ENCODE measurements at places on chromosomes 16 and 17.

DNA sequence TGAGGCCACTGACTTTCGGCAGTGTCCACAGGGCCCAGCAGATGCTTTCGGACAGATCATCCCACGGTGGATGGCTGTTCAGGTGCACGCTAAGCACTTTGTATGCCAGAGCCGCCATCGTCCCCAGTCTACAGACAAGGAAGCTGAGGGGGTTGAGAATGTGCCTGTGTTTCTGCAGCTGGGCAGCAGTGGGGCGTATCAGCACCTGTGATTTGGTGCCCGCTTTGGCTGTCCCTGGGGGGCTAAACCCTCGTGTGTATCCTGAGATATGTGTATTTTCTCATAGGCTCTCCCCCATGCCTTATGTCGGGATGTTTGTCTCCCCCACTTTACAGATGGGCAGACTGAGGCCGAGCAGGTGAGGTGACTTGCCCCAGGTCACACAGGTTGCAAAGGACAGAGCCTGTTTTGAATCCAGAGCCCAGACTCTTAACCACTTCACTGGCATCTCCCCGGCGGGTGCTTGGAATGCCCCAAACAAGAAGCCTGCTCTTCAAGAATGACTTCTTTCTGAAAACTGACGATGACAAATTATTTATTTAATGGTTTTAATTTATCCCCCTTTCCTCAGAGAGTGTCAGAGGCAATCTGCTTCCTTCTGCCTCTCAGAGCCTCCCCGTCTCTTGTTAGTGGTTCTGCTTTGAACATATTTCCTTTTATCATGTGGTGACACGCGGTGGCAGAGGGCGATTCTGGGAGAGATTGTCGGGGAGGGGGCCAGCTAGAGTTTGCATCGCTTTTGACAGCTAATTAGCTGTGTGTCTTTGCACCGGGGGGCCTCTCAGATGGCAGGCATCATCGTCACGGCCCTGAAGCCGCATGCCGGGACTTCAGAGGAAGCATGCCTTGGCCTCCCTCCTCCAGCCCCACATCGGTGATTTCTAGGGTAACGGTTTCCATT is 149.6 kb upstream of the CIBAR2 start:
- no peak for DNase-seq

- DNase-seq, result no peak
Measured at GRCh38 chr16:27977966-27978365, 85.5 kb downstream of the GSG1L start.

DNA sequence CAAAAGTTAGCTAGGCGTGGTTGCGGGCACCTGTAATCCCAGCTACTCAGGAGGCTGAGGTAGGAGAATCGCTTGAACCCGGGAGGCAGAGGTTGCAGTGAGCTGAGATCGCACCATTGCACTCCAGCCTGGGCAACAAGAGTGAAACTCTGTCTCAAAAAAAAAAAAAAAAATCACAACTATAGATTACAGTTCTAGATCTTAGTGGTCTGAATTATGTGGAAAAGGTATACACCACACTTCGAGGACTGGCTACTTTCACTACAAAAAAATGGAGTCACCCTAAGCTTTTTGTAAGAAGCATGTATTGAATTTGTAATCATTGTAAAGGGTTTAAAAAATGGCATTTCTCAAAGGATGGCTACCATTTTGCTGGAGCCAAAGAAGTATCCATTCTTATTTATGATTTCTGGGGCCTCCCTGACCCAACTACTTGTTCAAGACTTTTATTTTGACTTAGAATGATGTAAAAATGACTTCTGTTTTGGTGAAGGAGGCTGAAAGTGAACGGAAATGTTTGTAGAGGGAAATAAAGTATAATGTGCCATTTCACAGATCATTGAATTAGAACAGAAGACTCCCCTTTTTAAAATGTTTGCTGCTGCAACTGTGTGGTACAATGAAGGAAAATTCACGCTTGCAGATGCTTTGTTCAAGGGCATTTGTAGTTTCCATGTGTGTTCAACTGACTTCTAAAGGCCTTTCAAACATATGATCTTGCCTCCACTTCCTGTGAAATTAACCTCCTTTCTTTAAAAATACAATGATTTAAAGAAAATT is 37.1 kb upstream of the NOL11 start:
- DNase-seq, result no peak

DNA sequence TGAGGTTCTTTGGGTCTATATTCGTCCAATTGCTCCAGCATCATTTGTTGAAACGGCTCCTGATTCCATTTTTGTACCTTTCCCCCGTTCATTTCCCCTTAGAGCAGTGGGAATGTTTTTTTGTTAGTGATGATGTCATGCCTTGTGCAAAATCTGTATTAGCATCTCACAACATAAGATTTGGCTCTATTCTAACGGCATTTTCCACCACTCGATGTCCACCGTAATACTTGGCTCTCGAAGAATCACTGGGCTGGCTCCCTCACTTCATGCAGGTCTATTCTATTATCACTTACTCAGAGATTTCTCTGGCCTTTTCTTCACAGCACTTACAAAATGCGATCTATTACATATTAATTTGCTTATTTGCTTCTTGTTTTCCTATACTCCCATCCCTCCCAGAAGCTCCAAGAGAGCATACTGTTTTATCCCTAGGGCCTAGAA is 571 bp upstream of the NME1 start:
- DNase-seq, result no peak

GRCh38 chr17:307741-308507 is 44.7 kb downstream of the RPH3AL start:
- no peak for DNase-seq

GRCh38 chr16:87233928-87234327 is 83.3 kb downstream of the C16orf95 start:
- no peak for DNase-seq

DNA sequence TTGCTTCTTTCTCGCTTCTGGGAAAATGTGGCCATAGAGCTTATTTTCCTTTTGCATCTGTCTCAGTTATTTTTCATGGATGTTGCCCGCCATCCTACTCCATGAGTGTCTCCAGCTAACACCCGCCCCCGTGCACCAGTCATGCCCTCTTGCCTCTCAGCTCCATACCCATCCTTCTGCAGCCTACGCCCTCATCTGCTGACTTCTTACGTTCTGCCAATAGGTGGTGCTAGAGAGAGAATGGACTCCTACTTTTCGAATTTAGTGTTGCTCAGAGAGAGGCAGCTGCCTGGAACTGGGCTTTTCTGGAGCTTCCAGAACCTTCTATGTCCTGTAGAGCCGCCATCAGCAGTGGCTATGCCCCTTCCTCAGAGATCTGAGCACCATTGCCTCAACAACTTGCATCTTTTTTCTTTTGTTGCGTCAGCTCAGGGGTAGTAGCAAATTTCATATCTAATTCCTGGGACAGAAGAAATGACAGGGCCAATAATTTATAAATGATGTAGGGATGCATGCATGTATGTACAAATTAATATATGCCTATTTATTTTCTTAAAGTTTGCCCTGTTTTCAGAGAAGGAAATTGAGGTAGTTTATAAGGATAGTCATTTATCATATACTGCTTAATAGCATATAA is 119.7 kb upstream of the MYOCD start:
- DNase-seq, result no peak

GRCh38 chr16:75262104-75262799 is 10.8 kb upstream of the BCAR1 start:
- no peak for DNase-seq

- no peak for DNase-seq
Measured at GRCh38 chr17:57587193-57587969, 157.7 kb downstream of the CCDC182 start.

DNA sequence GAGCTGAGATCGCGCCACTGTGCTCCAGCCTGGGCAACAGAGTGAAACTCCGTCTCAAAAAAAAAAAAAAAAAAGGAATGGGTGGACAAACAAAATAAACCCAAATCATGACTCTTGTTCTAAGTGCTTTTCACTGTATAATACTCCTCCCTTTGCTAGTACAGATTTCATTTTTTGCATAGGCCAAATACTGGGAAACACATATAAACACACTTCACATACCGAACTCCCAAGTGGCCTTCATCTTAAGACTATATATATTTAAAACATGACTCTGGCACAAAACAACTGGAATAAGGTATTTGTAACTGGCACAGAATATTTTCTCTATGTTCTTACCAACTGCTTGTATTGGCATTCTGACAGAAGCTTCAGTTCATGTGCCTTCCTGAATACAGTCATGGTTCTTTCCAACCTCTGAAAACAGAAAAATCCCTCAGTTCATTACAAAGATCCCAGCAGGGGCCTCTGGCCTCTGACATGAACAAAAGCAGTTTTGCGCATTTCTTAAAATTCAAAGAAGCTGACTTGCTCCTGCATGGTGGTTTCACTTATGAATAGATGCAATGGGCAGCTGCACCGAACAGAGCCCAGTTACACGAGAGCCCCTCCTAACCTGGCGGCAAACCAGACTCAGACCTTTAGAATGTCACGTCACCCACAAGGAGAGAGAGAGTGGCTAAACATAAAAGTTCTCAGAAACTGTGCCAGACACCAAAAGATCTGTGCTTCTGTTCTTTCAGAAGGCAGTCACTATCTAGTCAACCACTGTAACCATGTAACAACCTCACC is 19.1 kb upstream of the COPRS start:
- peak; percentile 52 for DNase-seq

DNA sequence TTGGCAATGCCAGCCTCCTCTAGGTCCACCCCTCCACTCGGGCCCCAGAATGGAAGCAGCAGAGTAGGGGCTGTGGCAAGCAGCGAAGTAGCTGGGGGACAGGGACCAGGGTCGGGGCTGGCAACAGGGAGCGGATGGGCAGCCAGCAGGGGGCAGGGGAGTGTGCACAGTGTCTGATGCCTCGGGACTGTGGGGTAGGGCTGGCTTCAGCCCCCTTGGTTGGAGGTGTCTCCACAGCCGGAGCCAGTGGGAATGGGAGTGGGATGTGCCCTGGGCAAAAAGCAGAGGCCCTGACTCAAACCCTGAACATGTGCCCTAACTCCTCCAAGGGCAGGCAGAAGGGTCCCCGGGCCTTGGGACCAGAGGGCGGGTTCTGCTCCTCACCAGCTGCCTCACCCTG is 18.5 kb upstream of the ARHGAP27 start:
- DNase-seq, result no peak

DNA sequence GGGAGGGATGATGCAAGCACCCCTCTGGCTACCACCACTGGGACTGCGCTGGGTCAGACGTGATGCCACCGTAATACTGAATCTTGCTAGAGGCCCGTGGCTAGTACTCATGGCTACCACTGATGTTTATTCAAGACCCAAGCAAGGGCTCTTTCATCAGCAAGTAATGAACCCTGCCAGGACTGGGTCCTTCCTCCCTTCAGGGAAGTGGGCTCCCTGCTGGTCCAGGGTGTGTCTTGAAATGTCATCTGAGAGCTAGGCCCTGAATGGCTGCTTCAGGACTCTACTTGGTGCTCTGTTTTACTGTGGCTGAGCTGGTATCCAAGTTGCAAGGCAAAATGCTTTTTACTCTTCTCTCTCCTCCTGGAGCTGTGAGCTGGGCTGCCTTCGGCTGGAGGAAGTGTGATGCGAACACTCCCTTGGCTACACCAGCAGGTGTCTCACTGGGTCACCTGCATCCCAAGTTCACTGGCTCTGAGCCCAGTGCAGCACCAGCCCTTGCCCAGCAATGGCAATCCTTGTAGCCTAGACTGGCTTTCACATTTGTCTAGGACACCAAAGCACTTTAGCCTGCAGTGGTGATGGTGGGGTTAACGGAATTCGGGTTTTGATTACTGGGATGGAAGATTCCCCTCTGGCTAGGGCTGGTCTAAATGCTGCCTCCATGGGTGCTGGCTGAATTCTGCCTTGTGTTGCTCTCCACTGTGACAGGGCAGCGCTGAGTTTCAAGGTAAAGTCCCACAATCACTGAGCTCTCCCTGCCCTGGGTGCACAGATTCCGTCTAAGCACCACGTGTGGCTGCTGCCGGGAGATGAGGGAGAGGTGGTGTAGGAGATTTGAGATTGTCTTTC is 98.6 kb downstream of the USP22 start:
- no peak for DNase-seq

- DNase-seq, result no peak
Measured at GRCh38 chr16:72853575-72854266, 194.2 kb downstream of the ZFHX3 start.

- no peak for DNase-seq
Measured at GRCh38 chr16:63037761-63038396, 1001.6 kb upstream of the CDH8 start.

All from activated naive CD8-positive, alpha-beta T cell treated with anti-CD3 and anti-CD28 coated beads, Interleukin-2, amount 50 U/mL, for 16 hours (primary cell).